ENCODE measurements at places on chromosomes 4 and X. TPM values are rescaled to one million over a fixed set of nuclear protein-coding genes. Genes with fewer than 3 reads are reported as not detected.

DNA sequence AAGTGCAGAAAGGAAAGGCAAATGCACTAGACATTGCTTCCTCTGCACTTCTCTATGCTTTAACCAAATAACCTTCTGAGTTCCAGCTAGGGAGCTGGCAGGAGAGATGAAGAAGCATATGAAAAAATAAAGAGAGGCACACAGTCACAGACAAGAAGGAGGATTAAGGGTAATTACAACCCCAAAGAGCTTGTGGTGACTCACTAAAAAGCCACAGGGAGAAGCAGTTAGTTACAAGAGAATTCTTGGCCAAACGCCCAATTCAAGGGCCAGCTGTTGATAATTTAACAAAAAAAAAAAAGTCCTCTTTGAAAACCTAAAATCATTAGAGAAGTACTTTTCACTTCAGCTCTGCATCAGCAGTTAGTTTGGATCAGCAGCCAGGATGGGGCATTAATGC is 478.0 kb downstream of the KCNIP4 start:
- no peak for DNase-seq

- DNase-seq, result no peak
These were observed 16.9 kb downstream of the OTUD5 start for GRCh38 chrX:48940404-48940955.

GRCh38 chr4:2352171-2352570 is 66.3 kb downstream of the ZFYVE28 start:
- DNase-seq, result no peak

GRCh38 chr4:182531555-182532162 is 288.5 kb downstream of the TENM3 start:
- DNase-seq, result no peak

DNA sequence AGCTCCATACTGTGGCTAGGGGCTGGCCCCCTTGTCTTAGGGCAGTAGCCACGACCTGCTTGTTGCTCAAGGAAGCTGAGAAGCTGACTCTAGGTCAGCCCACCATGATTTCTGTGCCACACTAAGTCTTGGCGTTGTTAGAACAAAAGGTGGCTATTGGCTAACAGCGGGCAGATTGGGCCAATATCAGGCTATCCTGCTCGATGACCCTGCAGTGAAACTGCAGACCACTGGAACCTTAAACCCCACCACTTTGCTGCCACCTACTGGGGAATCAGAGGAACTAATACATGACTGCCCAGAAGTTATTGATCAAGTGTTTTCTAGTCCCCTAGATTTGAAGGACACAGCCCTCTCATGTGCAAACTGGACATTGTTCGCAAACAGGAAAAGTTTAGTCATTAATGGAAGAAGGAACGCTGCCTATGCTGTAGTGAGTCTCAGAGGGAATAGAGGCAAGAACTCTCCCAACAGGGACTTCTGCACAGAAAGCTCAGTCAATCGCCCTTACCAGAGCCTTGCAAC is 17.0 kb upstream of the PAPSS1 start:
- no peak for DNase-seq

DNA sequence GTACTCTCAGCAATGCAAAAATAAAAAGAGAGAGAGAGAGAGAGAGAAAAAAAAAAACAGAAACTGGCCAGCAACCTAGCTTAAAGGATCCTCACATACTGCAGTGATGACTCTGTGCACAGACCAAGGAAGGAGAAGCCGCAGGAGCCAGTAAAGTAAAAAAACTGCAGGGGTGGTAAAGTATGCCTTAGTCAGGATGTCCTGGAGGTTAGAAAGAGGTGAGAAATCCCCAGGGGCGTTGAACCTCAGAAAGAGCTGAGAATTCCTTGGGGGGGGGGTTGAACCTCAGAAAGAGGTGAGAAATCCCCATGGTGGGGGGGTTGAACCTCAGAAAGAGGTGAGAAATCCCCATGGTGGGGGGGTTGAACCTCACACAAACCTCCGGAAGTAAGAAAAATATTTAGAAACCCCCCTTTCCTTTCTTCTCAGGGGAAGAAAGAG is 48.0 kb downstream of the MAGEA9 start:
- DNase-seq, result no peak

- no peak for DNase-seq
These were observed 341 bp upstream of the PRPS2 start for GRCh38 chrX:12790885-12791256.

- no peak for DNase-seq
These were observed 389.7 kb downstream of the GPM6A start for GRCh38 chr4:175422331-175422730.

DNA sequence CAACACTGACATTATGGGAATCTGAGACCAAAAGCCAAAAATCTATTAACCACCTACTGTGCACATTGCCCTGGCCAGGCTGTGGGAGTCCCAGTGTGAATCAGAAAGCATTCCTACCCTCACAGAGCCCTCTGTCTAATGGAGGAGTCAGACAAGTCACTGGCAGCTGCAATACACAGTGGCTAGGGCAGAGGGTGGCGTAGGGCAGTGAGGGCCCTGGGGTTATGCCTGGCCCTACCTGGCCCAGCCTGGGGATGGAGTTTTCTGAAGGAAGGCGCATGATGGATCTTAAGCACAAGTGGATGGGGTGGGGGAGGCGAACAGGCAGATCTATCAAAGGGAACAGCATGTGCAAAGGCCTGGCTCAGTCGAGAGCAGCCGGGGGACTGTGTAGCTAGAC is 10.8 kb downstream of the JAKMIP1 start:
- DNase-seq, result no peak

DNA sequence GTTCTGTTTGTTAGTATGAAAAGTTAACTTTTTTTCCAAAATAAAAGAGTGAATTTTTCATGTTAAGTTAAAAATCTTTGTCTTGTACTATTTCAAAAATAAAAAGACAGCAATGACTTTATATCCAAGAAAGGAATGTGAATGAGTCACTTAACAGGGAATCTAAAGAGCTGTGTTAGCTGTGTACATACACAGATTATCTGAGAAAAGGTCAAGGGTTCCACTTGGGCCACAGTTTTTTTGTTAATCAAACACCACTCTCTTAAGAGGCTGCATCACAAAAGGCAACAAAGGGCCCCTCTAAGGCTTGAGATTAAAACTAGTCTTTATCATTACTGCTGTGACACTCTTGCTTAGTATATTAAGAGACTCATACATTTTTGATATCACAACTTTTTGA is 82.1 kb downstream of the FIP1L1 start:
- DNase-seq, result no peak

DNA sequence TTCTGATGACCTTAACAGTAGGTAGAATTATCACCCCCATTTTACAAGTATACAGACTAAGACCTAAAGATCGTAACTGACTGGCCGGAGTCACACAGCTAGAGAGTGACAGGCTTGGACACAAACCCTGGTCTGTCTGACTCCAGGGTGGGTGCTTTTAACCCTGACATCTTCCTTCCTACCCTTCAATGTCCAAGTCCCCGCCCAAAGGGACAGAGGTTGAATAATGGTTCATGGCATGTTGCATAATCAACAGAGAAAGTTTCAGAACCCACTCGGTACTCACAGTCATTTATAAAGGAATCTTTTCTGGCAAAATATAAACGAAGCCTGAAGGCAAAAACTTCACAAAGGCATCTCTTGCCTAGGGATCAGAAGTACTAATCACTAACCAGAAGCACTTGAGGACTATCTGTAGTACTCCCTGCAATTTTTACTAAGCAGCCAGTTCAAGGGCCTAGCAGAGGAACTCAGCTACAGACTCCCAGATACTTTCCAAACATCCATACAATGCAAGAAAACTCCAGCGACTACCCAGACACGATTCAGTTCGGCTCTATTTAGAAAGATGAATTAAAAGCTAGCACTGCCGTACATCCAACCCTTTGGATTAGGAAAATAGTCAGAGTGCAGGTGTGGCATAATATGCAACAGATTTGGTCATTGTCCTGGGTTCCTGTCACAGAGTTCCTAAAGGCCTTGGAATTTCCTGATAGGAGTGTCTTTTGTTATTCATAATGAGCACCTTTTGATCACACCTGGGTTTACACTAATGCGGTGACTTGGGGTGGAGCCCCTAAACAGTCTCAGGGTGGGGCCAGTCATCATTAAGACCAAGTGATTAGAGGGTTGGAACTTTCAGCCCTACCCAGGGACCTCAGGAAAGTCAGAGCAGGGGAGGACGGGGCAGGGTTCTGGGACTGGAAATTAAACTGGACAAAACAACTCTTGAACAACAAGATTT is 44.0 kb downstream of the RELL1 start:
- DNase-seq, result no peak

DNA sequence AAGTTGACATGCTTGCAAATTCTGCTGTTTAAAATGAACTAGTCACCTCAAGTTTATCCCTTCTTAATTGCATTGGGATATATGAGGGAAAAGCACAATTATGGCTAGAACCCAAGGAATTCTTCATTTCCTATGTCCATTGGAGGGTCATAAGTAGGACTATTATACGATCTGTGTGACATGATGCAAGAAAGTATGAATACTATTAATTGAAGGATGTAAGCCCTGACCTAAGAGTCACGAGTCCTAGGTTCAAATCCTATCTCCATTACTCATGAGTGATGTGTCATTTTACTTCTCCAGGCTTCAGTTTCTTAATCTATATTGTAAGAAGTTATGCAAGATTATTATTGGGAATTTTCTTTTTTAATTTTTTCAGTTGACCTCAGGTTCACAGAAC is 542.9 kb upstream of the GRIA3 start:
- no peak for DNase-seq

- no peak for DNase-seq
These were observed 112.3 kb upstream of the BANK1 start for GRCh38 chr4:101678180-101678579.

DNA sequence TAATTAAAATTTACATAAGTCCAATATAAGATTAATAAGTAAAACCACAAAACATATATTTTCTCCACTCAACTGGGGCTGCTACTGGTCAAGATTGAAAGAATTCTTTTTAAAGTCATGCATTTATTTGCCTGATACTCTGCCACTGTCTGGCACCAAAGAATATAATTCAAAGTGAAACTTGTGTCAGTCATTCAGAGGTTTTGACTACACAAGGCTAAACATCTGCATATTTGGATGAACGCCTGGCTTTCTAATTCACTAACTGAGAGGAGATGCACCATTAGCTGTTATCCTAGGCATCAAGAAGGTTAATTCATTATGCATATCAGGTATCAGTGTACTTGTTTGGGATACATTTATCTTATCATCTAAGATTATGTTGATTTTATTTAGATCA is 598.5 kb downstream of the CENPC start:
- DNase-seq, result no peak

DNA sequence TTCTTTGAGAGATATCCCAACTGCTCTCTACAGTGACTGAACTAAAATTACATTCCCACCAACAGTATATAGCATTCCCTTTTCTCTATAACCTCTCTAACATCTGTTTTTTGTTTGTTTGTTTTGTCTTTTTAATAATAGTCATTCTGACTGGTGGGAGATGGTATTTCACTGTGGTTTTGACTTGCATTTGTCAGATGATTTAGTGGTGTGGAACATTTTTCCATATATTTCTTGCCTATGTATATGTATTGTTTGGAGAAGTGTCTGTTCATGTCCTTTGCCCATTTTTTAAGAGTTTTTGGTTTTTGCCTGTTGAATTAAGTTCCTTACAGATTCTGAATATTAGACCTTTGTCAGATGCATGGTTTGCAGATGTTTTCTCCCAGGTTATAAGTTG is 9.0 kb downstream of the USO1 start:
- no peak for DNase-seq

GRCh38 chrX:46665232-46666152 is 91.9 kb downstream of the CHST7 start:
- no peak for DNase-seq

- DNase-seq, result no peak
These were observed 449.8 kb downstream of the C4orf33 start for GRCh38 chr4:129545599-129546278.

DNA sequence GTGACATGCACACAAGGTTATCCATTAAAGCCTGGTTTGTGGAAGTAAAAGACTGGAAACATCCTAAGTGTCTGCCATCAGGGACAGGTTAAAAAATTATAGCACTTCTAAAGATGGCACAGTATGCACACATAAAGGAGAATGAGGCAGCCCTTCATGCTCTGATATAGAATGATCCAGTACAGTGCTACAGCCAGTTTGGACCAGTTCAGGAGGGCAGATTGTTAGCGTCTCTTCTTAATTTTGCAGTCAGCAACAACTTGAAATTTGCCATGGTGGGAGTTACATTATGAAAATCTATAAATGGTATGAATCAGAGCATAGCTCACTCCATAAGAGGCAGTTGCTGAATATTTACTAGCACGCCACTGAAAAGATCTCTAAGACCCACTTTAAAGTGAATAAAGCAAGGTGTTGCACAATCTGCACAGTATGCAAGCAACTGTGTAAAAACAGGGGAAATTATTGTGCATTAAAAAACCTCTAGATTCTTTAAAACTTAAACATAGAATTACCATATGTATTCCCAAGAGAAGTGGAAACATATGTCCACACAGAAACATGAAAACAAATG is 20.3 kb upstream of the SOD3 start:
- no peak for DNase-seq

DNA sequence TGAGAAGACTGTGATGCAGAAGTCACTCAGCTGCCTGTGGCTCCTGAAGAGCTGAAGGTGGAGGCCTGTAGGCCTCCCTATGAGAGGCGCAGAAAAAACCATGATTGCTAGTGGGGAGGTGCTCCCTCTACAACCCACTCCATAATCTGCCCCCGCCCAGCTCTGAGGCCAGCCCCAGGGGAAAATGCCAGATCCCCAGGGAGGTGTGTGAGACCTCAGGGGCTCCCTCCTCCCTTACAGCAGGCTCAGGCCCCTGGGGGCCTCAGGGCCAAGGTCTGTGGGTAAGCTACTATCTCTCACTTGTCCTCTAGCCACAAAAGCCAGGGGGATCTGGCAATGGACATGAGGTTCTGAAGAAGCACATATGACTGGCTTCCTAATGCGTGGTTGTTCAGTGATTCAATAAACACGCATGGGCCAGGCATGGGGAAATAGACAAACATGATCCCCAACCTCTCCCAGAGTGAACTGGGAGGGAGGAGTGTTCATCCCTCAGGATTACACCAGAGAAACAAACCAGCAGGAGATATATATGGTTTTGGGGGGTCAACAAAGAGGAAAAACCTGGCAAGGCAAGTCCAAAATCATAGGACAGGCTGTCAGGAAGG is 51.0 kb upstream of the MTM1 start:
- no peak for DNase-seq

GRCh38 chr4:61911313-61911756 is 711.2 kb downstream of the ADGRL3 start:
- DNase-seq, result no peak

GRCh38 chr4:76649086-76649485 is 214.1 kb downstream of the SHROOM3 start:
- no peak for DNase-seq

GSX2 gene
- not detected for total RNA-seq

NELFA gene
- total RNA-seq, result 19.4 TPM

ZNF674 gene
- total RNA-seq, result 5.1 TPM

GATA1 gene
- 1.1 TPM for total RNA-seq

TXLNG gene
- total RNA-seq, result 13.8 TPM

DDIT4L gene
- total RNA-seq, result 8.5 TPM

ERVMER34-1 gene
- 0.69 TPM for total RNA-seq

RHOXF2B gene
- not detected for total RNA-seq

PLP2 gene
- 24.7 TPM for total RNA-seq

TMEM128 gene
- 20.3 TPM for total RNA-seq

IL13RA2 gene
- not detected for total RNA-seq

All from skin of body (tissue), 3 donors.